ENCODE measurements at places on chromosomes 11 and 22.
A peak's percentile ranks its signal among the peaks of the same experiment; 100 is the strongest.

DNA sequence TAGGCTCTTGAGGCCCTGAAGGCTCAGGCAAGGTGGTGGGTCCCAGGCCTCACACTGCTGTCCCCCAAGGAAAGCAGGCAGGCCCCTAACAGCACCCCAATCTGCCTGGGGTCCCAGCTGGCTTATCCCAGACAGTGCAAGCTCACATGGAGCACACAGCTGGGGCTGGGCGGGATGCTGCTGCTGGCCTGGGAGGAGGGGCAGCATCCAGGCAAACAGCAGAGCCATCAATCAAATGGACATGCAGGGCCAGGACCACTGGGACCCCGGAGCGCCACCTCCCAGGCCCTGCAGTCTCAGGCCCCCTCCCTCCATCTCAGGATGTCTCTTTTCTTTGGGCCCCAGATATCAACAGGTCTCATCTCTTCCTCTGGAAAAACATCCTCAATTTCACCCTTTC is 140.3 kb downstream of the BRD1 start:
- DNase-seq = no peak

DNA sequence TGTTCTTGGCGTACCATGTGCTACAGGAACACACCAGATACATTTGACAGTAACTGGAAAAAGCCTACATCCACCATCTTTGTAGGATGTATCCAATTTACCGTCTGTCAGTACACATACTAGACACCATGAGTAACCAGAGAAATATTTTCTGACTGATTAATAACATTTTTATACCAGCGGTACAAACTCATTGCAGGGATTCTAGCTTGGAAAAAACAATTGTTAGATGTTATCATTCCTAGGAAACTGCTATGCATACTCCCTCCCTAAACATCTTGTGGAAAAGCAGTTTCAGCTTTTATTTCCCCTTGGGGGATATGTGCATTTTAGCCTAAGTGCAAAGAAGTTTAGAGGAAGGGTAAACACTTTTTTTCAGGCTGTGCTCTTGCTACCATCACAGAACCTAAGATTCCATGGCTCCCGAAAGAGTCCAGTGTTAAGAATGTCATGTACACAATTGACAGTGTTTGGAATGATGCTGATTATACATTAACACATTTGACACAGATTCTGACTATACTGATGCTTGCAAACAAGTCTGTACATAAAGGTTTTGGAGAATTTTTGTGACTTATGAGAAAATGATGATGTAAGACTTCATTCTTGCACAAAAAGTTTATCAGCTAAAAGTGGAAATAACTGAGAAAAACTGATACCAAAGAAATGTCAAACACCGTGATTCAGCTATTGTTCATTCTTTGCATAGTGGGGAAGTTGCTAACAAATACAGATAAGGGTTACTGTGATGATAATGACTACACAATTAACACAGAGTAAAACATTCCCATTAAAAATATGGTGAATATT is 23.7 kb downstream of the NCF4 start:
- DNase-seq = peak; percentile 71

DNA sequence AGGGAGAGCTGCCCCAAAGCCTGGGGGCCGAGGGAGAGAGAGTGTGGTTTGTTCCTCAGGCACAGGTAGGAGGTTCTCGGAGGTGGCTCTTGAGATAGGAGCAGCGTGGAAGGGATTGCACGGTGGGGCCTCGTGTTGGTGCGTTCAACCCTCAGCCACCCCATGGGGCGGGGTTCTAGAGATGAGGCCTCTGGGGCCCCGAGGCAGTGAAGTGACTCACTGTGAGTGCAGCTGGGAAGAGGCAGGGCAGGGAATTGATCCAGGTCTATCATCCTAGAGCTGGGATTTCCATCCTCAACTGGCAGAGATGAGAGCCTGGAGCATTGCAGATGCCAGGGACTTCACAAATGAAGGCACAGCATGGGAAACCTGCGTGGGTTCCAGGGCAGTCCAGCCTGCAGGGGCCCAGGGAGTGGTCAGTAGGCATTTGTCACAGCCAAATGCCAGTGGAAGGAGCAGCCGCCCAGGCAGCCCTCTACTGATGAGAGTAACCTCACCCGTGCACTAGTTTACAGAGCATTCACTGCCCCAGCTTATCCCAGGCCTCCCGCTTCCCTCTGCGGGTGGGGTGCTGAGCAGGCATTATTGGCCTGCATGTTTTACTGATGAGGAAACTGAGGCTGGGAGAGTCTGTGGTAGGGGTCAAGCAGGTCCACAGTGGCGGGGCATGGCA is 5.1 kb upstream of the SMARCB1 start:
- DNase-seq = peak; percentile 99

DNA sequence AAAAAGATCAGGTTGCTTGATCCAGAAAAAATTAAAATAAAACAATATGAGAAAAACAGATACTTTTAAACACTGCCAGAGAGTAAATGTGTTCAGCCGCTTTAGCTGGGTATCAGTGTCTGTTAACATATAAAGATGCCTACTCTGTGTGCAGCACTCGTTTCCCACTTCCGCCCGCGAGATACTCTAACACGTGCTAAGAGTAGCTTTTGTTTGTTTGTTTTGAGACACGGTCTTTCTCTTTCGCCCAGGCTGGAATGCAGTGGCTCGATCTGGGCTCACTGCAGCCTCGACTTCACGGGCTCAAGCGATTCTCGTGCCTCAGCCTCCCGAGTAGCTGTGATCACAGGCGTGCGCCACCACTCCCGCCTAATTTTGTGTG is 531 bp upstream of the MEN1 start:
- DNase-seq = no peak

DNA sequence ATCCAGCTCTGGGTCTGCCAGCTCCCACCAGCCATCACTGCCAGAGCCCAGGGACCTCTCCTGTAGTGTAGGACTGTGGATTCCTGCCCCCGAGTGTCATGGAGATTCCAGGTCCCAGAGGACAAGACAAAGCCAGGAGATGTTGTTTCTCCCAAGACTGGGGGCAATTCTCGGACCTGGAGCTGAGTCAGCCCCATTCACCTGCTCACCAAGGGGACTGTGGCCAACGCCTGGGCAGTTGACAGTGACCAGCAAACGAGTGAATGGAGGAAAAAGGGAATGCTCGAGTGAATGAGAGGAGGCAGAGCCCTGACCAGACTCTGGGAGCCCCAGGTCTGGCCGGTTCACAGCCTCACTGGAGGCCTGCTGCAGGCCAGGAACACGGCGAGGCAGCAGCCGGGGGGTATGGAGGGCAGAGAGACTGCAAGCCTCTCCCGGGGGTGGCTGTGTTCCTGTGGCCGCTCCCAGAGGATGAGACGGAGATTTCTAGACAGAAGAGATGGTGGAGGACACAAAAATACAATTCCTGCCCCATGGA is 61.3 kb upstream of the PRR5 start:
- peak; percentile 66 for DNase-seq

GRCh38 chr11:60428517-60428916 is 855 bp upstream of the MS4A5 start:
- DNase-seq = no peak

GRCh38 chr11:16309226-16309625 is 47.1 kb downstream of the SOX6 start:
- no peak for DNase-seq

DNA sequence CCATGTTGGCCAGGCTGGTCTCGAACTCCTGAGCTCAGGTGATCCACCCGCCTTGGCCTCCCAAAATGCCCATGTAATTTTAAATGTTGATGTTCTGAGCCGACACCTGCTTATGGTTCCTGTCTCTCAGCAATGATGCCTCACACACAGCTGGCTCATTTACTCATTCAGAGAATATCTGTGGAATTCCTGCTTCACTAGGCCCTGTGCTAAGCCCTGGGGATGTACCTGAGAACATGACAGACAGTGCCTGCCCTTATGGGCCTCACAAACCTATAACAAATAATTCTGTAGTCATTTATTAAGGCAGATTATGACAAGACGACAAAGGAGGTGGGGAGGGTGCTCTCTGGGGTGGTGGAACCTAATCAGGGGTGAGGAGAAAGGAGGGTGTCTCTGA is 93.7 kb downstream of the PRR5L start:
- no peak for DNase-seq

DNA sequence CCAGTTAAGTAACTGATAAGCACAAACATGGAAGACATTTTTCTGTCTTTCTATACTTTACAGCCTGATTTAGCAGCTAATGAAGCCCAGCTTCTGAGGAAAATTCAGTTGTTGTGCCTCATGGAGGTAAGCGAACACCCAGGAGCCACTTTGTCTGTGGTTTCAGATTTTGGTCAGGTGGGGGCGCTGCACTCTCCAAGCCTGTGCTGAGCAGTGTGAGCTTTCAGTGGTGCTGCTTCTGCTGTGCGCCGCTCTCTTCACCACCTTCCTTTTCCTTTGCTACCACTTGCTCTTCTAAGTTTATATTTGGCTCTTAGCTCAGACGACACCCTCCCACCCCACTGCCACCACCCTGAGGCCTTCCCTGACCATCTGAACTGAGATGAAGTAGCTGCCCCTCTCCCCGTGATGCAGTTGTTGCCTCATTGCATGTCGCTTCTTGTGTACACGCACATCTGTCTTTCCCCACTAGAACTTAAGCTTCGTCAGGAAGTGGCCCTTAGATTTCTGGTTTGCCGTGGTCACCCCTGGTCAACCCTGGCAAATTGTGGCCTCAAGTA is 14.0 kb downstream of the PSMD13 start:
- no peak for DNase-seq

DNA sequence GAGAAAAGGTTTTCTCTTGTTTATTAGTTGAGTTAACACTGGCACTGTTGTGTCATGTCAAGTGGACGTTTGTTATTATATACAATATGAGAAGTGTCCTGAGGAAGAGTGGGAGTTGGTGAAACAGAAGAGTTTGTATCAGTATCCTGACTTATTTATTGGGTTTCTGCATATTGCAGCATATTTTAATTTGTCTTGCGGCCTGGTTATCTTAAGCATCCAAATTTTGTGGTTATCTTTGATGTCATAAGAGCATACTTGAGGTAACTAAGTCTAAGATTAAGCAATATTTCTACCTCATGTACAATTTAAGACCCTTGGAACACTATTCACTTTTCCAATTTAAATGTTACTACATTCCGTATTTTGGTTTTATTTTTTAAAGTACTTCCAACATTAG is 103.5 kb downstream of the DDX10 start:
- no peak for DNase-seq

DNA sequence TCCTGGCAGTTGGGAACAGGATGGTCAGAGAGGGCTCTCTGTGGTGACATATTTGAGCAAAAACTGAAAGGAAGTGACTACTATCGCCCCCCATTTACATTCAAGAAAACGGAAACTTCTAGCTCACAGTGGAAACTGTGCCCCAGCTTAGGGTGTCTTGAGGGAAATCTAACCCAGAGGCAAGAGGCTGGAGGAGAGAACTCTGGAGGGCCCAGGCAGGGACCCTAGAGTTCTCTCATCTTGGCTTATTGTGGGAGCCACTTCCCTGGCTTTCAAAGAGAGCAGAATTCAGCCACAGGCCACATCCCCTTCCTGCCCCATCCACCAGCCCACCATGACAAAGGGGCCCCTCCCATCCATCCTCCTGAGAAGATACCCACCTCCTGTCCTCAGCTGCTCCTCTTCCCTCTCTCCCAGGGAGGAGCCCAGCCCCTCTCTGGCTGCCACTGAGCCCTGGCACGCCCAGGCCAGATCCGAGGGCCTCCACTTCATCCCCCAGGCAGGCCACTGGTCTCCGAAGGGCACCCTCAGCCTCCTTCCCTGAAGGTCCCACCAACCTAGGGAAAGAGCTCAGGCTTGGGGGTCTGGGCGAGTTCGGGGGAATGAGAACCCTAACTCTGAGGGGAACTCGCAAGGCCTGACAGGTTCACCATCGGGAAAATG is 1.6 kb upstream of the TMPRSS13 start:
- DNase-seq = no peak

GRCh38 chr22:44012162-44012561 is 11.9 kb upstream of the PARVB start:
- no peak for DNase-seq

- DNase-seq = no peak
Observed at GRCh38 chr11:85076535-85077330, 550.4 kb downstream of the DLG2 start.

GRCh38 chr11:118156531-118157185 is 4.0 kb upstream of the SCN4B start:
- DNase-seq = peak; percentile 44

DNA sequence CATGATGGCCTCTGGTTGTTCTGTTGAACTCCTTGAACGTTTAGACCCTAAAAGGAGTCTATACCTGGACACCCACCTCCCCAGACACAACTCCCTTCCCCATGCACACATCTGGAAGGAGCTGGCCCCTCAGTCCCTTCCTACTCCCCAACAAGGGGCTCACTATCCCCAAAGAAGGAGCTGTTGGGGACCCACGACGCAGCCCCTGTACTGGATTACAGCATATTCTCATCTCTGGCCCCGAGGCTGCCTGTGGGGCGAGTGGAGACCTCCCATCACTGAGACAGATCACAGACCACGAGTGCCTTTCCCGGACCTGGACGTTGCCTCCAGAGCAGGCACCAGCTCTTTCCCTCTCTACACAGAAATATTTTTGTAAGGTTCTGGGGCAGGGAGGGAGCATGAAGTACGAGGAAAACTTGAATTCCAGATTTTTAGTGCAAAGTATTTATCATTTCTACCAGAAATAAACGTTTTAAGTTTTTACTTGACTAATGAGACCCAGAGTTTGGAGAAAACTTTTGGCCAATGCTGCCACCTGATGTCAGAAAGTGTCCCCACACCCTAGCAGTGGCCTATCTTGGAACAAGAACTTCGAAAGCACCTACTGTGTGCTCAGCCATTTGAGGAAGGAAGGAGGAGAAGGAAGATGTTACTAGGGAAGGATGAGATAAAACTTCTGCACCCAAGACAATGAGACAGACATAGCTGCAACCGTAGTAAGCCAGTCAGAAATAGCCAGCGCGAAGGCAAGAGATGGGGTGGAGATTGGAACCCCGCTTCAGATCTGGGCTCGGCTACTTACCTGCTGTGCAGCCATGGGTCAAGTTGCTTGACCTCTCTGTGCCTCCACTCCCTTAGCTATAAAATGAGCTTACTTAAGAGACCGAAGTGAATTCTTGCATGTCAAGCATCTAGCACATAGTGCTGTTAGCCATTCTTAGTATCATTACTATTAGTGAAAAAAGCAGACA is 10.2 kb upstream of the POU2F3 start:
- peak; percentile 79 for DNase-seq

GRCh38 chr11:61885784-61886580 is 5.4 kb downstream of the FADS3 start:
- no peak for DNase-seq

- DNase-seq = no peak
Observed at GRCh38 chr22:31987218-31987617, 42.9 kb downstream of the YWHAH start.

- DNase-seq = no peak
Observed at GRCh38 chr11:36948460-36949127, 350.6 kb upstream of the RAG2 start.

DNA sequence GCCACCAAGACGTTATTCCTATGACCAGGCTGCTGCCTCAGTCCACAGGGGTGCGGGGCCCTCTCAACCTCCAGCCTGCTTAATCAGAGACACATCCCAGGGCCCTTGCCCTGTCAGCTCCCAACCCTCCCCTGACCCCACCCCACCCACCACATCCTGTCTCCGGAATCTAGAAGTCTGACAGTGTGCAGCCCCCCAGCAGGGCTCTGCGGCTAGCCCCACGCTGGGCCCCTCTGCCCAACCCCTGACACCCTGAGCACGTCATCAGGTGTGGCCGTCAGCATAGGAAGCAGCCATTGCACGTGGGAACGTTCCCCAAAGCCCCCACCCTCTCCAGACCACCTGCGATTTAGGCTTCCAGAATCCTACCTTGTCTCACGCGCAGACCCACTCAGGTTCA is 34.3 kb upstream of the IGSF9B start:
- no peak for DNase-seq

- DNase-seq = peak; percentile 87
Observed at GRCh38 chr22:17950651-17951214, 73.6 kb downstream of the MICAL3 start.

Data from osteoblast (primary cell).